Fibroblast of skin of left quadriceps (primary cell): ENCODE measurements at places on chromosomes 5 and 9.

DNA sequence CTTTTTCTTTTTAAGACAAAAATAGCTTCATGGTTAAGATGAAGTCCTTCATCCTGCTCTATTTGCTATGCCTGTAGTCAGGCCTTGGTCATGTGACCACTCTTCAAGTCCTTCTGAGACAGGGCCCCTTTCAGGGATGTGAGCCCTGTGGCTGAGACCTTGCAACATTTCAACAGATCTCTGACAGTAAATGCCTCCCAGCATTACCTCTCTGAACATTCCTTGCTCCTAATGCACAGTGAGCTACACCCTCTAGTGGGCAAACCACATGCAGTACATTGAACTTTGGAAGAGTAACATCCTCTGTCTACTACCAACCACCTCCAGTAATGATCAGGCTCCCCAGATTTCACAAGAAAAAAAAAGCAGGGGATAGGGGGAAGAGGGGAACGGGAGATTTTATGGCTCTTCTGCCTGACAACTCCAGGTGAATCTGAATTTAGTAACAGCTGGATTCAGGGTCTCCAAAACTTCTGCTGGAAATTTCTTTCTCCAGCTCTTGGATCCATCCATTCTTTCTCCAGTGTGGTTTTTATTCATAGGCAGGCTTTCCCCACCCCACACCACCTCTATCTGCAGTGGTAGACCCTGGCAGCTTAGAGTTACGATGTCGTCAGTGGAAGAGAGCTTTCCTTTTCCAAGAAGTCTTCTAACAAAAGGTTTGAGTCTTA lies 8.9 kb upstream of the FBXO38 start:
- DNase-seq = peak; percentile 37

DNA sequence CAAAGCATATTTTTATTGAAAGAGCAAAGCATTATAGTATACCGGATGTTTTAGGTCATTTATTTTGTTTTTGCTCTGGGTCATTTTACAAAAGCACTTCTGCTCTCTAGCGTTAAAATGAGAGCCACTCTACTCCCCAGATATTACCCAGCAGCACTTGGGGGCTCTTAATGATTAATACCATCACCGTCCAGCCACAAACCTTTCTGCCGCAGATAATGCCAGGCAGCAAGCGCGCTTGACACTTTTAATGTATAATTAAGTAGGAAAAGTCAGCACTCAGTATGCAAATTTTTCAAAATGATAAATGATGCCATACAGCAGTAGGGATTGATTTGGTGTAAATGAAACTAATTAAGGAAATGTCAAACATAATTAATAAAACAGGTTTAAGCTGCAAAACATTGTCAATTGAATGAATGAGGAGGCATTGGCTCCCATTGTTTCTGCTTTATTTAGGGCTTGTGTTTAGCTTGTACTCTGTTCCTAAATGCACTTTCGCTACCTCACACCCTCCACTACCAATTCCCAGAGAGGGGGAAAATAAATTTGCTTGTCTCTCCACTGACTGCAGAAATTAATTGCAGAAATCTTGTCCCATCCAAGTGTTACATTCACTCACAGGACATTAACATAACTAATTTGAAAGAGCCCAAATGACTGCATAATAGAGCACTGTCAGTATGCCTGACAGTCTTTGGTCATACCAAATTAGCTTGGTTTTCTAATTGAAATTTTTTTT lies 358.8 kb upstream of the ARRDC3 start:
- DNase-seq = no peak

- no peak for DNase-seq
Measured at GRCh38 chr9:137299203-137299565, 2.9 kb downstream of the NRARP start.

DNA sequence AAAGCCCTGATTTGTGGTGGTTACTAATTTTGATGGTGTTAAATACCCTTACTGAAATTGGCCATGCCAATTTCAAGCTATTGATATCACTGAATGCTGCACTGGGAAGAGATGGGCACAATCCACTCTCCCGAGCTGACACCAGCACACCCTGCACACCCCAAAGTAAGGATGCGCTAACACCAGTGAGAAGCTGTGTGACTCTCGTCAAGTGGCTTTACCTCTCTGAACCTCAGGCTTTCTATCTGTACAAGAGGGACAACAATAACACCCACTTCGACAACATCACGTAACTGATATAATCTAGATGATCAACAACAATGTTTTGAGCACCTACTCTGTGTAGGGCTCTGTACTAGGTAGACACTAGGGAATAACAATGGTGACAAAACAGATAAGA lies 8.0 kb upstream of the AKNA start:
- DNase-seq = no peak

DNA sequence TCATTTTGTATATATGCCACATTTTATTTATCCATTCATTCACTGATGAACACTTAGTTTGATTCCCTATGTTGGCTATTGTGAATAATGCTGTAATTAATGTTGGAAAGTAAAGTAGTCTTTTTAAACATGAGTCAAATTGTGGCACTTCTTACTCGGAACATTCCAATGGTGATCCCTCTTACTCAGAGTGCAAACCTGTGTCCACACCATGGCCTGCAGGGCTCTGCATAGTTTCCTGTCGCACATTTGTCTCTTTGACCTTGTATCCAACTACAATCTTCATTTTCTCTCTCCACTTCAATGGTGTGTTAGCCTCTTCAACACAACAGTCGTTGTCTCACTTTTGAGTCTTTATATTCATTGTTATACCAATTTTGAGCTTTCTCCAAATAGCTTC lies 98.1 kb upstream of the PAPPA start:
- DNase-seq = no peak

DNA sequence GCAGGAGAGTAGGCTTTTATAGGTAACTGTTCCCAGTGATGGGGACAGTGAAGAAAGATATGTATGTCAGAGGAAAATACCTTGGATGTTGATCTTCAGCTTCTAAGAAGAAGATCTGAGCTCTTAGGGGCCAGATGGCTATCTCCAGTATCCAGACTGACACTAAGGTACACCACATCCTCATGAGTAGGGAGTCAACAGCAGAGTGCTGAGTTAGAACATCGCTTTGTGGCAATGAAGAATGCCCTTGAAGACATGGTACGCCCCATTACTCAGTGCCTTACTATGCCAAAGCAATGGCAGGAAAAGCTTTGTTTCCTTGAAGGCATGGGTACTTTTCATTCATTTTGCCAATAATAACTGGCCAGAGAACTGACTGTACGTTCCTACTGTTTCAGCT lies 263.7 kb downstream of the CEMIP2 start:
- DNase-seq = no peak
